IMR-90 (cell line): ENCODE measurements at places on chromosomes 12 and 14. TPM values are rescaled to one million over a fixed set of nuclear protein-coding genes. Genes with fewer than 3 reads are reported as not detected.

DNA sequence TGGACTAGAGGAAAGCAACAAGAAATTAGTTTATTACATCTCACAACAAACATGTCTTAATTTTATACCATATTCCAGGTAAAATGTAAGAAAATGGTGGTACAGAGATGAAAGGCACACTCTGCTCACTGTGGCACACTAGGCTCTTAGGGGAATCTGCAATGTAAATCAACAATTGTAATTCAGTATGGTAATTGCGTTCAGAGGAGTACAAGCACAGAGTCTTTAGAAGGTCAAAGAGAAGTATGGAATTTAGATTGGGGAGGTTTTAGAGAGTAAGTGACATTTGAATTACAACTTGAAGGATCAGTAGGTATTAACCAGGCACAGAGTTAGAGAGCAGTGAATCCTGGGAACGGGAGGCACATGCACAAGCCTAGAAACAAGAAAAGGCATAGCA, 694.0 kb upstream of the USP15 start:
- no peak for DNase-seq

Gene TMTC1
- 31.9 and 36.4 TPM in 2 replicates for total RNA-seq

GRCh38 chr12:131537267-131537958, 173.5 kb upstream of the SFSWAP start:
- no peak for DNase-seq

- peak; percentile 77 for DNase-seq
These were observed 68.4 kb downstream of the PPM1H start for GRCh38 chr12:62866451-62867082.

GRCh38 chr12:49375406-49375805, 8.1 kb downstream of the SPATS2 start:
- DNase-seq = no peak

Gene LHX5
- not detected in 2 replicates for total RNA-seq

DNA sequence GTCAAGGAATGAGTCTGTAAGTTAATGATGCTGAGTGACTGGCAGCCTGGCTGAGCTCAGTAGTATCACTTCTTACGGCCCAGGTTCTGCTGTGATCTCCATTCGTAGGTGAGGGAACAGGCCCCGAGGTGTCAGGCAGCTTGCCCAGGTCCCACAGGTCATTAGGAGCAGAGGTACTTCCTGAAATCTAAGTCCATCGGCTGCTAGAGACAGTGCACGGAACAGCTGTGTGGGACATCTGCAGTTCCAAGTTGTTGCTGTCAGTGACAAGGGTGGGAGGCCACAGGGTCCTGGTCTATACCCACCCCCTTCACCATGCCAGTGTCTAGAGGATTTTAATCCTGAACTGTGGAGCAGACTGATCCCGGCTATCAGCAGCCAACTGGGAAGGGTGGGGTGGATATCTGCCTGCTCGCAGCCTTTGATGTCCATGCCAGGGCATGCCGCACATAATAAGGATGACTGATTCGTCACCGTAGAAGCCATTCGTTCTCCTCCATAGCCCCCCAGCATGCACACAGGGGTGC, 82.3 kb upstream of the RIN3 start:
- no peak for DNase-seq

Gene NUDT14
- 5.6 and 6.4 TPM in 2 replicates for total RNA-seq

Gene LRP1-AS
- total RNA-seq = not detected in 2 replicates

DNA sequence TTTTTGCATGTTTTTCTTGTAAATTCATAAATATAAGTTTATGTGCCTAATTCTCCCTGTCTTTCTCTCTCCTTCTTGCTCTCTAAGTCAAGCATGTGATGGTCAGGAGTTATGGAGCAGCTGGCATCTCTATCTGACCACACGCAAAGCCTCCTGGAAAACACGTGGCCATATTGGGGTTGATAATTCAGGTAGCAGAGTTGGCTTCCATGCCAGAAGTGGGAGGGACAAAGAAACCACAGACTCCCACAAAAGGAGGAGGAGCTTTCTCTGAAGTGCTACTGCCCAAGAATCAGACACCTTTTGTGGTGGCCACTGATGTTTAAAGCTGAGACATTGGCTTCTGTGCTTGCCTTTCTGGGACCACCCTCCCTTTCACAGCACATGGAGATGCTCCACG, 517.6 kb upstream of the TMEM132C start:
- DNase-seq = no peak

DNA sequence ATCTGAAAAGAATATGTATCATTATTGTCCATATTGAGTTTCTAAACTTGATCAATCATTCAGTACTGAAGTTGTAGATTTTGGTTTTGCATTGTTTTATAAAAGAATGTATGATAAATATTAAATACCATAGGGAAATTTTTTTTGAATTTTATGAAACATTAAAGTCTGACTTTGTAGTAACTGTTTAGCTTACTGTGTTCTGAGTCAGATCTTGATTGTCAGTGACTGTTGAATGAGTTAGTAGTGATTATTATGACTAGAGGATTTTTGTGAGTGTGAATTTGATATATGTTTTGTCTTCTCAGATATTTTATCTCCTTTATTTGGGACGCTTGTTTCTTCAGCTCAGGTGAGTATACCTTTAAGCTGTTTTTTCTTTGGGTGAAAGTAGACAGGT, 10.1 kb downstream of the TDP1 start:
- DNase-seq = peak; percentile 30

Gene KRT75
- not detected in 2 replicates for total RNA-seq

DNA sequence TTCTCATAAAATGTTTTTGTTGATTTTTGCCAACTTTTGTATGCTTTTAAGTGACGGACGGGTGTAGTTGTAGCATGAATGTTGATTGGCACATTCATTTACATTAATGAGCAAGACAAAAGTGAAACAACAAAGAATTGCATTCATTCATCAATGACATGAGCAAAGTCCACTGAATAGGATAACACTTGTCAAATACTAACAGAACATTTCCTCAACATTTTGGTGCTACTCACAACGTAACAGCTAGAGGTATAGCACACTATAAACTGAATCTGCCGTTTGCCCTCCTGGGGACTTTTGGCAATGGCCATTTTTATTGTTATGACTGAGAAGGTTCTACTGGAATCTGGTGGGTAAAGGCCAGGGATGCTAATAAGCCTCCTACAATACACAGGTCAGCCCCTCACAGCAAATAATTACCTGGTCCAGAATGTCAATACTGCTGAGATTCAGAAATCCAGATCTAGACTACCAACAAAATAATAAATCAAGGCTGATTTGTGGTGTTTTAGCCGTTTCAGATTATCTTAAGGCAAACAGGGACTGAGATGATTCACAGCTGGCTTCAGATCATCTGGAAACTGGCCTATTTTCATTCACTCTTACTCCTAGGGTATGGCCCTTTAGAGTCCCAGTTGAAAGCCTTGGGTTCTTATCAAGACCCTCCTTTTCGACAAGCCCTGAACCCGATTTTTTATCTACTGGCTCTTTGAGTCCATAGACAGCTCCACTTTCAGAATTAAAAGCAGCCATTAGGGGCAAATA, 22.5 kb upstream of the CDKN3 start:
- peak; percentile 53 for DNase-seq

- DNase-seq = peak; percentile 26
These were observed 16.1 kb upstream of the KRT8 start for GRCh38 chr12:52920937-52921336.

Gene DLGAP5
- 19.0 and 40.3 TPM in 2 replicates for total RNA-seq

Gene TMEM63C
- under 0.01 TPM in 1 of 2 replicates, not detected in the other for total RNA-seq

GRCh38 chr12:130970165-130970907, 16.6 kb downstream of the ADGRD1 start:
- DNase-seq = no peak

- DNase-seq = peak; percentile 41
These were observed 229.4 kb downstream of the CHST11 start for GRCh38 chr12:104686196-104686595.

DNA sequence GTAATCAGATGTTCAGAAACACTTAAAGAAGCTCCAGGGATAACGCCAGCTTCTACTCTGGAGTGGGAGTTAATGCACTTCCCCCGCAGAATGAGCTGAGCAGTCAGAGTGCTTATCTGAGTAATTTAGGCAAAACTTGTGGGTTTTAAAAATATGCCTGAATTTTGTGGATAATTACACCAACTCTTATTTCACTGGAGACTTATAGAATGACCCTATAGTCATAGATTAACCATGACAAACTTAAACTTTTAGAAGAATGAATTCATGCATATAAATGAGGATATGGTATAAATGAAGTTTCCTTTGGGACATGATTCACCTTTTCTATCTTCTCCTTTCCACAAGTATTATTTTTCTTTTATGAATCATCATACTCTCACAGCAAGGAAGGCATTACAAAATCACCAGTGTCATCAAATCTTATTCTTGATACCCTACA, 241.1 kb upstream of the FBXO33 start:
- DNase-seq = no peak

Gene B3GNT4
- under 0.01 and 0.18 TPM in 2 replicates for total RNA-seq

DNA sequence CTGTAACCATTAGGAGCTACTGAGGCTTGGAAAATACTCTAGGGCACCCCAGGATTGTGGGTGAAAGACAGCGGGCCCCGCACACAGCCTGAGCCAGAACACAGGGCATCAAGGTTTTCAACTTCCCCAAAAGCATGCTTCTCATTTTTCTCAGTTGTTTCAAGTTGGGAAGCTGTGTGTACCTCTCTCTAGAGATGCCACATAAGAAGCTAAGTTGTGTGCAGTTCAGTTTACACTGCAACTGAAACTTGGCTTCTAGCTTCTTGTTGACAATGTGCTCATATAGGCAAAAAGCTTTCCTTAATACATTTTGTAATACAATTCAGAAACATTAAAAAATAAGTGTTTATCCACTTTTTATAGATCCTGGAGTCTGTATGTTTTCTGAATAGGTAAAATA, 88.1 kb upstream of the PTPRR start:
- DNase-seq = no peak

Gene RHEBL1
- 0.56 and 0.72 TPM in 2 replicates for total RNA-seq

DNA sequence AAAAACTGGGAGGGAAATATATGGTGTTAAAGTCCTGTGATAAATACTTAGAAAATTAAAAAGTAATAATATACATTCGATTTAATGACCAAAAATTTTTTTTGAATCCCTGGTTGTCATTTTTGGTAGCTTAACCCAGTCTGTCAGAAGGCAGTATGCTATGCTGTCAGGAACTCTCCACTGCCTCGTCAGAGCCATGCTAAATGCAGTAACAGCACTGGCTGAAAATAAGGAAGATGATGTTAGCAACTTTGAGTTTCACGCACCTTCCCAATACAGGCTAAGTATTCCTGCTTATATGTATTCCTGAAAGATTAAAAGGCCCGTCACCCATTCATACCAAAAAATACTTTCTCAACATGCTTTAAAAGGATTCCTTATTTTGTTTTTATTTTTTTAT, 34.2 kb downstream of the SAV1 start:
- no peak for DNase-seq

Gene TOMM20L
- not detected in 2 replicates for total RNA-seq

GRCh38 chr12:58988643-58989344, 68.5 kb upstream of the LRIG3 start:
- no peak for DNase-seq

- no peak for DNase-seq
These were observed 527.1 kb upstream of the FLRT2 start for GRCh38 chr14:85002846-85003245.

Gene GDF3
- not detected in 2 replicates for total RNA-seq

- no peak for DNase-seq
These were observed 15.0 kb downstream of the TMEM121 start for GRCh38 chr14:105541218-105541875.

Gene ACSS3
- 1.4 and 2.0 TPM in 2 replicates for total RNA-seq

DNA sequence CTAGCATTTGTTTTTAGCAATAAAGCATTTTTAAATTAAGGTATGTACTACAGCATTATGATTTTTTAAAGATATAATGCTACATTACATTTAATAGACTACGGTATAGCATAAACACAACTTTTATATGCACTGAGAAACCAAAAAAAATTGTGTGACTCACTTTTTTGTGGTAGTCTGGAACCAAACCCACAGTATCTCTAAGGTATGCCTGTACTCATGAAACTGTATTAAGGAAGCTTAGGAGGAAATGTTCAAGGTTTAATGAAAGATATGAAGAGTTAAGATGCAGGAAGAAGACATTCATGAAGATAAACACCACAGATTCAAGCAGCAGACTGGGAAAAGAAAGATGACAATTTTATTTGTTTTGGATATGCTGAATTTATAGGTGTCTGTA, 51.7 kb downstream of the PPP1R12A start:
- peak; percentile 68 for DNase-seq

Gene TMCC3
- 0.28 and 0.36 TPM in 2 replicates for total RNA-seq

Gene CD163
- not detected in 2 replicates for total RNA-seq

DNA sequence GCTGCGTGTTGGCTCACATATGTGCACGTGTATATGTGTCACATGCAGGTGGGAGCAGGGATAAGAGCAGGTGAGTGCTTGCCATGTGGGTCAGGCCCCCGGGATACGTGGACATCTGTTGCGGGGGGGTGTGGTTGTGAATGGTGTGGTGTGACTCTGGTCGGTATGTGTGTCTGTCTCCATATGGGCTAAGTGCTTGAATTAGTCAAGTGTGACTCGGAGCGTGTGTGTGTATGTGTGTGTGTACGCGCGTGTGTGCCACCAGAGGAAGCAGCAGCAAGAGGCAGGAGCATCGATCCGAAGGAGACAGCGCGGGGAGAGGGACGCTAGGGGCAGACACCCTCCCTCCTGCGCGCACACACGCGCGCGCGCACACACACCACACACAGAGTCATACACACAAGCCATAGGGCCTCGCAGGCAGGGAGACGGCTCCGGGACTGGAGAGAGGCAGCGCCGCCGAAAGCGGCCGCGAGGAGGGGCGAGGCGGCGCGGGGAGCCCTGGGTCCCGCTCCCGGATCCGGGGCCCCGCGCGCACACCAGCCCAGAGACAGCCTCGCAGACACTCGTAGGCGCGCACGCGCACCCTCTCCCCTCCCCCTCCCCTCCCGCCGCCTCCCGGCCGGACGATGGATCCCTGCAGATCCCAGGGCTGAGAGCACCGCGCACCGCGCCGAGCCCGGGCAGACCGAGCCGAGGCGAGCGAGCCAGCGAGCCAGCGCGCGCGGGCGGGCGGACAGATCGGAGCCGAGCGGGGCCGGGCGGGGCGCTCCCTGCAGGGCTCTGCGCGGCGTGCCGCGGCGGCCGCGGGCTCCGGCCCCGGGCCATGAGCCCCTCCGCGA, at the start of gene ASIC1:
Gene ASIC1, plus strand, starts transcription at position 597 of the 842 bp plus-strand sequence. CDS start 1,171 bp downstream, outside the sequence.
- DNase-seq = peak; percentile 67

Gene TBX5
- total RNA-seq = 10.8 and 13.3 TPM in 2 replicates

DNA sequence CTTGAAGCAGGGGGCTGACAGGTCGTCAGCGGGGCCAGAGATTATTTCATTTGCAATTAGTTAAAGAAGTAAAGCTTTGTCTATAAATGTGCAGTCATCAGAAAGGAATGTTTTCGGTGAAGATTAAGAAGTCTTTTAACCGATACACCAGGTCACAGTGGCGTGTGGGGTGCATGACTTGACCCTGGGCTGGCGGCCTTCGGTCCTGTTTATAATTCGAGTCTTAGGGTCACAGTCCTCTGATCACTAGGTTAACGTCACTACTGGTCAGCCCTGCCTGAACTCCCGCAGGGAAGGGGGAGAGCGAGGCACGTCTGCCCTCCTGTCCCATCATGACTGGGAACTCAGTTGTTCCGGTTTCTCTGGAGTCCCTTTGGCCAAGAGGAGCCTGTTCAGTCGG, 5.0 kb upstream of the C14orf180 start:
- DNase-seq = no peak
